ENCODE measurements at places on chromosomes 5 and 9. TPM values are rescaled to one million over a fixed set of nuclear protein-coding genes. Genes with fewer than 3 reads are reported as not detected.

DNA sequence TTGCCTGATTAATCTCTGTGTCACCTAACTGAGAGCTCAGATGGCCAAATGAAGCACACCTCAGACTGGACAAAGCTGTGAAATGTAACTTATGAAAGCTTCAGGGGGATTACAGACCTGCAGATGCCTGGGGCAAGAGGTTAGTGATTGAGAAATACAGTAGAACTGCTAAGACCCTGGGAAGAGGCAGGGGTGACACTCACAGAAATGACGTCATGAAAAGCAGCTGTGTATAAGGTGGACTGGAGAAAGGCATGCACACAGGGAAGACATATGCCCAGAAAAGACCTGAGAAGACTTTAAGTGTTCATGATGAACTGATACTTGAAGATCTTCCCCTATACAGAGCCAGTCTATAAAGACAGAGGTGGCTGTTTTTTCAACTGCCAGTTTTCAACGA lies 49.3 kb upstream of the SPTLC1 start:
- no peak overlapping the region for H3K4me3 ChIP-seq
- no peak for DNase-seq
- peaks cover 19% of the 10 kb centered on the region for H3K27me3 ChIP-seq

Gene FOXI1
- not detected for total RNA-seq

Gene SH3TC2
- 60.3 TPM for total RNA-seq

Gene SCGB3A2
- not detected for total RNA-seq

Gene GARIN3
- not detected for total RNA-seq
